ENCODE measurements at places on chromosomes 1 and 21.

DNA sequence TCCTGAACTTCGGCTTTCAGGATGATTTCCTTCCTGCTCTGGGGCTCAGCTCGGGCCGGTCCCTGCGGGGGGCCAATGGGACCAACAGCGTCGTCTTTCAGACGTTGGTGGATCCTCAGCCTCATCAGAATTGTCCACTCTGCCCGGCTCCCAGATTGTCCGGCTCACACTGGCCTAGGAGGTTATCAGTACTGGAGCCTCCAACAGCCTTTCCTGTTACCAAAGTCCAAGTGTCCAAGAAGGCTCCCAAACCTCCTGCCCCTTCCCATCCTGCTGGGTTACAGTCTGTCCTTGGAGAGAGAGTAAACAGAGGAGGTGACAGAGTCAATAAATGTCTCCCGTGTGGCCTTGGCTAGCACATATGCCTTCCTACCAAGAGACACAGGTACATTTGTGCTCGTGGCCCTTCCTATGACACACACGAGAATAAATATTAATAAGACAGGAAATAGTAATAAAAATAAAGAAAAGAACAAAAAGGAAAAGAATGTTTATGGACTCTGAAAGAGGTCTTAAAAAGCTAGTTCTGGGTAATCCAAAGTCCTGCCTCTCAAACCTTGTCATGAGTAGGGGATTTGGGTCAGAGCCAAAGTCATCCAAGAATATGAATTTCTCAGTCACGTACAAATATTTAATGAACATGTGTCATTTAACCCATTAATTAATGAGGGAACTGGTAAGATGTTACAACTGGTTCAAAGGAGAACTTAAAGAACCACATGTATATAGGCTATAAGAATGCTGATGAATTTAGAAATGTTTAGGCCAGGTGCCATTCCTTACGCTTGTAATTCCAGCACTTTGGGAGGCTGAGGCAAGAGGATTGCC is 80.8 kb upstream of the SLC2A1 start:
- DNase-seq = no peak

- DNase-seq = no peak
Measured at GRCh38 chr1:220890602-220891001, 11.4 kb downstream of the HLX start.

- DNase-seq = no peak
Measured at GRCh38 chr1:33021567-33022431, 14.9 kb downstream of the AK2 start.

GRCh38 chr21:45326169-45326851 is 38.6 kb upstream of the POFUT2 start:
- DNase-seq = no peak

DNA sequence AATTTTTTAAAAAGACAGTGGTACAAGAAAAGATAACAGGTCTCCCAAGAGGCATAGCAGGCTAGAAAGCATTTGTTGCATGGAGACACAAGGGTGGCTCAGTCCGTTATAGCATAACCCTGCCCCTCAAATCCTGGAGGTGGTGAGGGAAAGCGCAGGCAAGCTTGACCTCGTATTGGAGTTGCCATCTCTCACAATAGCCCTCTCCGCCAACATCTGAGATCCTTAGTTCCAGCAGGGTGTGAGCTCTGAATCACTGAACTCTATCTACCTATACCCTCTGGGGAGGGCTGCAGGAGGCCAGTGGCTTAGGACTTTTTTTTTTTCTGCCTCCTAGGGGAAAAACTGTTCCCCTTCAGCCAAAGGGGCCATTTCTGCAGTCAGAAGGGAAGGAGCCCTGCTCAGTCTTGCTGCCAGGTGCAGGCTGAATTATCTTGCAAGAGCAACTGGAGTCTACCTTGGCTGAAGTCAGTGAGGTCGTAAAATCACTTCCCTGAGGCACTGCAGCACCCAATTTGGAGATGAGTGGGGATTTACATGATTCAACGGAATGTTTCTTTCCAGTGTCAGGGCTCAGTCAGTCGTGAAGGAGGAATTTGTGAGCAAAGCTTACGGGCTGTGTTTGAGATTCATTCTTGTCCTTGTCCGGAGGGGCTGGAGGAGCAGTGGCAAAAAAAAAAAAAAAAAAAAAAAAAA is 17.2 kb upstream of the C8A start:
- DNase-seq = no peak

GRCh38 chr1:93025572-93025971 is 53.5 kb upstream of the MTF2 start:
- no peak for DNase-seq

Measured in bronchial epithelial cell (primary cell).